ENCODE measurements at places on chromosomes 3 and 15.

DNA sequence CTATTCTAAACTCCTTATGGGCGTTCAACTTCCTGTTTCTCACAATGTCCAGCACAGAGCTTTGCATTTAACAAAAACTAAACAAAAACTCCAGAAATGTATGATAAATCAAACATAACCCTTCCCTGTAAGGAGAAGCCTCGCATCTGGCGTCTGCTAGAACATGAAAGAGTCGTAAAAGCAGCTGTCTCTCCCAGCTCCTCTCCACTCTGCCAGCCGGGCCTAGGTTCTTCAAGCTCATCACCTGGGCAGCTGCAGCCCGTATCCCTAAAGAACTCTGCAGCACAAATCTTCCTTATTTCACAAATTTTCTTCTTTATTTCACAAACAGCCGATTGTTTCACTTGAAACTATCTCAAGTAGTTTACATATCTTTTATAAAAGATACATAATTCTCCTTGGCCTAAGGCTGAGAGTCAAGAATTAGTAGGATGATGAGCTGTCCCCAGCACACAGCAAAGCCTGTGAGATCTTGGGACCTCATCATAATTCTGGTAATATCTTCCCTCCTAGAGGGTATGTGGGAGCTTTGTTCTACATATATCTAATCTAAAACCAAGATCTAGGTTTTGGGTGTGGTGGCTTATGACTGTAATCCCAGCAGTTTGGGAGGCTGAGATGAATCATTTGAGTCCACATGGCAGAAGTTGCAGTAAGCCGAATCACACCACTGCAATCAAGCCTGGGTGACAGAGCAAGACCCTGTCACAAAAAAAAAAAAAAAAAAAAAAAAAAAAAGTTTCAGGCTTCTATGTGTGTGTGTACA lies 35.3 kb downstream of the ANXA2 start:
- no peak for DNase-seq

DNA sequence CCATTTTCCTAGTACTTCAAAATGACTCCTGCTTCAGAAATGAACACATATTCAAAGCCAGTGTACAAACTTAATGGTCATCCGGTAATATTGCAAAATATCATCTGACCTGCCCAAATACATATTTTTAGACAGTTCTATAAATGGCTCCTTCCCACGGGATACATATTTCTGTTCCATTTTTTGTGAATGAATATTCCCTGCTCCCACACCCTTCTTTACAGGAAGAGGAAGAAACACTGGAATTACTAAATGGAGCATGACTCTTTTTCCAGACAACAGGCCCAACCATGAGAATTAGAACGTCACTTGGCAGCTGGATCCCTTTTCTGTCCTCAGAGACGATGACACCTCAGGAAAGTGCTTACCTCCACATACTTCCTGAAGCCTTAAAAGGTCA lies 38.0 kb upstream of the CBLB start:
- DNase-seq, result no peak

DNA sequence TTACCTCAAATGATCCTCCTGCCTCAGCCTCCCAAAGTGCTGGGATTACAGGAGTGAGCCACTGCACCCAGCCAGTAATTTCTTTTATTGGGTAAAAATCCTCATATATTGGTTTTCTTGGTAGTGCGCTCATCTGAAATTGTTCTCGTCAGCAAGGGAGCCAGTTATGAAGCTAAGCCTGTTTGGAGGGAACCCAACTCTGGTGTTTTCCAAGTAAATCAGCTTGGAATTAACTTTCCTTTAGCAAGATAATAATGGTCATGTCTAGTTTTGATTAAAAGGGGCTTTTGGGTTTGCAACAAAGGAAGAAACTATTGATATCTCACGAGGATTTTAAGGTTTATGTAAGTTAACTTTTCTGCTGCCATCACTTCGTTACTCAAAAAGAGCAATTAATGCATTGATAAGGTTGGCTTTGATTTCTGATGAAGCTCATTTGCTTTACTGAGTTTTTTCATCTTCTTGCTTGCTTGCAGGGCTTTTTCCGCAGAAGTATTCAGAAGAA lies 72.7 kb downstream of the RARB start:
- no peak for DNase-seq

DNA sequence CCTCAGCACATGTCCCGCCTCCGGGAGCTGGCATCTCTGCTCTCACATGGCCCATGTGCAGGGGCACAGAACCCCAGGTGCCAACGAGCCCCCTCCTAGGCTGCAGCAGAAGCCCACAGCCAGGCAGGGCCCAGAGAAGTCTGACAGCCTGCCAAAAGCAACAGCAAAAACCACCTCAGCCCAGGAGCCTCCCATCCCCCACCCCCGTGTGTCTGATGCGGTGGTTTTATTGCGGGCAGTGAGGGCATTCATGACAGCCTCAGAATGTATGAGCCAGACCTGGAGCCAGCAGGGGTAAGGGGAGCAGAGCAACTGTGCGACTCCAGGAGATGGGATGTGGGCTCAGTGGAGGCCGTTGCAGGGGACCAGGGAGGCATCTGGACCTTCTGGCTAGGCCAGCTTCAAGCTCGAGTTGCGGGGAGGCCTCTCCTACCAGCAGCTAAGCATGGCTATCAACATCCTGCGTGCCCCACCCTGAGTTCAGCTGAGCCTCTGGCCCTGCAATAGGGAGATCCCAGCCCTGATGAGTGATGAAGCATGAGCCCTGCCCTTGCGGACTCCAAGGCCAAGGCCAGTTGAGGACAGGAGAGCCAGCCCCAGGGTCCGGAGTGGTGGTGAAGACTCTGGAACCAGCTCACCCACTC lies 52.5 kb downstream of the CYP11A1 start:
- DNase-seq, result no peak

DNA sequence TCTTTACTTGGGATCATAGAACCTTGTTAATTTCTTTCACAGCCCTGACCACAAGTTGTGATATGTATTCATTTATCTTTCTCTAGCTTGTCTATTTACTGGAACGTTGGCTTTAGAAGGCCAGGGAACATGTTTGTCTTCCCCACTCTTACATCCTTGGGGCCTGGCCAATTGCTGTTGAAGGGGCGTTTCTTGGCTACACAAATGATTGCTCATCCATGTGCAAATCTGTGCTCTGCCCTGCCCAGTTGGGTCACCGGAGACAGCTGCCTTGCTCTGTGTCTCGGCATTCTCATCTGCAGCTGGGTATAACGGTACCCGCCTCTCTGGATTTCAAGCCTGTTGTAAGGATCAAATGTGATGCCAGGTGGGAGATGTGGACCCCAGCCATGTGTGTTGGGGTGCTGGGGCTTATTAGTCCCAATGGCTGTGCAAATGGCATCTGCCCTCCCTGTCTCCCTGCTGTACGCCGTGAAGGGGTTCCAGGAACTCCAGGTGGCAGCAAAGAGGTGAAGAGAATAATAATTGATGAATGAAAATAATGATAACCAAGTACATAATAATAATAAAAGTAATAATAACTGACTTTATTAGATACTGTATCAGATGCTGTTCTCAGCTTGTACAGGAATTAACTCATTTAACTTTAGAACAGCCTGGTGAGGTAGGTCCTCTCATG lies 24.0 kb upstream of the TLE3 start:
- no peak for DNase-seq

DNA sequence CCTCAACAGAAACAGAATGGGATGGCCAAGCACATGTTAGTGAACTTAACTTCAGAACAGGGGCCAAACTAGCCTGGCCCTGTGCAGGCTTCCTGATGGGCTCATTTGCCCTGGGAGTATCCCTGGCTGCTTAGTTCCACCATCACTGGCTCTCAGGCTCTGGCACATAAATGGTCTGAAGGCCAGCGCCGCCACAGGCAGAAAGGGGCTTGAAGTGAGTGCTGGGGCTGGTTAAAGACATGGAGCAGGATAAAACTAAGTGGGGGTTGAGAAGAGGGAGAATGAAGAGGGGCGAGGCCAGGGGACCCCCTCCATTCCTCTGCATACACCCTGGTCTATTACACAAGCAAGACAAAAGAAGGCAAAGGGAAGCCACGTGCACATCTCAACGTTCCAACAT lies 12.2 kb downstream of the SLCO2A1 start:
- DNase-seq, result no peak

DNA sequence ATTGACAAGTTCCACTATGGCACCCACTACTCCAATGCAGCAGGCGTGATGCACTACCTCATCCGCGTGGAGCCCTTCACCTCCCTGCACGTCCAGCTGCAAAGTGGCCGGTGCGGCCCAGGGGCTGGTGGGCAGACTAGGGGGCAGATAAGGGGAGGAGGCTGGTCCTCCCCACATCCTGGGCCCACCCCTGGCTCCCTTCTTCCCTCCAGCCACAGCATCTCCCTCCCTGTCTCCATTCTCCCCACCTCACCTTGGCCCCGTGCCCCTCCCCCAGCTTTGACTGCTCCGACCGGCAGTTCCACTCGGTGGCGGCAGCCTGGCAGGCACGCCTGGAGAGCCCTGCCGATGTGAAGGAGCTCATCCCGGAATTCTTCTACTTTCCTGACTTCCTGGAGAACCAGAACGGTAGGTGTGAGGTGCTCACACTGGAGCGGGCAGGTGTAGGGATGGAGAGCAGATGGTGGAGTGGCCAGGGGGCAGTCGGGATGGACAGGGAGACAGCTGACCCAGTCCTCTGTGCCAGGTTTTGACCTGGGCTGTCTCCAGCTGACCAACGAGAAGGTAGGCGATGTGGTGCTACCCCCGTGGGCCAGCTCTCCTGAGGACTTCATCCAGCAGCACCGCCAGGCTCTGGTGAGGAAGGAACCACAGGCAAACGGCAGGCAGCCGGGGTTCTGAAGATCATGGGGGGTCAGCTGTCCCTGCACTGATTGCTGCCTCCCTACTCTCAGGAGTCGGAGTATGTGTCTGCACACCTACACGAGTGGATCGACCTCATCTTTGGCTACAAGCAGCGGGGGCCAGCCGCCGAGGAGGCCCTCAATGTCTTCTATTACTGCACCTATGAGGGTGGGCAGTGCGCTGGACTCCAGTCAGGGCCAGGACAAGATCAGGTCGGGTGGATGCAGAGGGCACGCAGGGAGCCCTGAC lies 26.0 kb downstream of the NBEAL2 start:
- DNase-seq, result no peak

- DNase-seq, result no peak
Measured at GRCh38 chr15:94286583-94286982, 55.2 kb downstream of the MCTP2 start.
